Cerebellar nuclear complex (tissue), 1 donor: ENCODE measurements at places on chromosomes 5 and 9.

- DNase-seq = no peak
Measured at GRCh38 chr5:9058161-9058560, 487.7 kb downstream of the SEMA5A start.

GRCh38 chr5:173301695-173302545, 26.3 kb downstream of the STC2 start:
- DNase-seq = no peak

DNA sequence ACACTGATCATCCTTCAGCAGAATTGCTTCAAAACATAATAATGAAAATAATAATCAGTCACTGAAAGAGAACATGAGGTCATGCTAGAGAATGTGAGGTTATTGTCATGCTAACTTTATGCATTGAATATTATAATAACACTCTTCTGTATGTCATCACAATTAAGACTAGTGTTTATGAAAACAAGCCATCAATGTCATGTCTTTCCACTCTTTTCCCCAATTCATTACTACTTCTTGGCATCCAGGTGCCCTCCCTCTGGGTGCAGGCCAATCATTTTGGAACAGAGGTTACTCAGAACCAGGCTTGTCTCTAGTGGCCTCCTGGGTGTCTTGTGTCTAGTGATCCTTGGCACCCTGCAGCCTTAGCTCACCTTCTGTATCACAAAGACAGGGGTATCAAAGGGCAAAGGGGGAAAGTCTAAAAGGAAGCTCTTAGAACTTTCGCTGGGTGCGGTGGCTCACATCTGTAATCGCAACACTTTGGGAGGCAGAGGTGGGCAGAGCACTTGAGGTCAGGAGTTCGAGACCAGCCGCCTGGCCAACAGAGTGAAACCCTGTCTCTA, 217.6 kb upstream of the PIK3R1 start:
- DNase-seq = no peak

- DNase-seq = no peak
Measured at GRCh38 chr5:24428345-24428744, 216.4 kb downstream of the CDH10 start.

DNA sequence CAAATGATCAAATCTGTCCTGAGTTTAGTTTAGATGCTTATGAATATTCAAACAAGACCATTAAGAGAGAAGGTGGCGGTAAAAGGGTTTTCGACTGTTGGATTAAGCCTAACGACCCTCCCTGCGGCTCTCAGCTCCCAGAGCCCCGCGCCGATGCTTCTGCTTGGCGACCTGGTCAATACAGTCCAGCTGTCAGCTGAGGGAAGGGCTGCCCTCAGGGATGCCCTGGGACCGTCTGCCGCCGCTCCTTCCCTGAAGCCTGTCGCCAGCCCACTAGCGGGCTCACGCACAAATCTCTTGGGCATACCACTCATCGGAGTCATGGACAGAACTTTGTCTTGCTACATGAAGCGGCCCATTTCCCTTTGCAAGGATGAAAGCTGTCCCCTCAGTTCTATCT, 136.6 kb upstream of the RAPGEF1 start:
- no peak for DNase-seq

DNA sequence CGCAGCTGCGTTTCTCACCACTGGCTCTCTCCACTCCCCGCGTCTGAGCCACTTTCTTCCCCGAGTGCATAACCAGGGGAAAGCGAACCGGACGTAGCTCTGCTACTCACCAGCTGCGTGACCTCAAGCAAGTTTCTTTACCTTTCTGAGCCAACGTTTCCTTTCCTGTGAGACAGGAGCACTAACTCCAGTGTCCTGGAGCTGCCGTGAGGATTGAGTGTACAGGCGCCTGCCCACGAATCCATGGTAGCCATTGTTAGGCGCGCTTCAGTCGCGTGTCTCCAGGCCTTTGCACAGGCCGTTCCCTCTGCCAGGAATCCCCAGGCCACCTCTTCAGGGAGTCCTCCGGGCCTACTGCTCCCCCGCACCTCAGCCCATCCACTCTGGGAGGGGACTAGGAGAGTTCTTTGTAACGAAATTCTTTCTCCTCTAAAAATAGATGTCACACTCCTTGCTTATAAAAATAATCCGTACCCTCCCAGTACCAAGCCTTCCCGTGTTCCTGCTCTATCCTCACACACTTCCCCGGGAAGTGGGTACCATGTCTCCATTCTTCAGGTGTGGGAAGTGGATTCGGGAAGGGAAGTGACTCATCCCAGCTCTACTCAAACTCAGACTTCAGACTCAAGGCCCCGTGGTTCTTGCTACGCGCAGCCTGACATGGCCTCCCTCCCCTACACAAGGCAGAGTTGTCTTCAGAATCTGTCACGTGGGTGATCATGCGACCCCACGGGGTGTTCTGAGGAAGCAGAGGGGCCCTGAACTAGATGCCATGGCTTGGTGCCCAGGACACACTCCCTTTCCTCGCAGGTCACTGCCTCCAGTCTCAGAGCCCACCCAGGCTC, 16.1 kb upstream of the CRB2 start:
- DNase-seq = no peak

DNA sequence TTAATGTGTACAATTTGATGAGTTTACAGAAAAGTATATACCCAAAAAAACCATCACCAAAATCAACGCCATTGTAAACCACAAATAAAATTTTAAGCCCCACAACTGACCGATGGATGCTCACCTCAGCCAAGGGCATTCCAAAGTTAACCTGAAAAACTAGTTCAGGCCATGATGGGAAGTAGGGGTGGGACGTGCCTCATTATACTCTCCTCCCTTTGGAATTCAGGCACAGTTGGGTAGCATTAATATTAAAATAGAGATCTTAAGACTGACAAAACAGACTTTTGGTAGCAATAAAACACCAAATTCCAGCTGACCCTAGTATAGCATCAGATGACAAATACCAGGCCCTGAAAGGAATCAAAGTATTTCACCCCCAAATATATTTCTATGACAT, 129.0 kb downstream of the CDH18 start:
- no peak for DNase-seq

- no peak for DNase-seq
Measured at GRCh38 chr9:106859957-106860720, 2.8 kb upstream of the ZNF462 start.

DNA sequence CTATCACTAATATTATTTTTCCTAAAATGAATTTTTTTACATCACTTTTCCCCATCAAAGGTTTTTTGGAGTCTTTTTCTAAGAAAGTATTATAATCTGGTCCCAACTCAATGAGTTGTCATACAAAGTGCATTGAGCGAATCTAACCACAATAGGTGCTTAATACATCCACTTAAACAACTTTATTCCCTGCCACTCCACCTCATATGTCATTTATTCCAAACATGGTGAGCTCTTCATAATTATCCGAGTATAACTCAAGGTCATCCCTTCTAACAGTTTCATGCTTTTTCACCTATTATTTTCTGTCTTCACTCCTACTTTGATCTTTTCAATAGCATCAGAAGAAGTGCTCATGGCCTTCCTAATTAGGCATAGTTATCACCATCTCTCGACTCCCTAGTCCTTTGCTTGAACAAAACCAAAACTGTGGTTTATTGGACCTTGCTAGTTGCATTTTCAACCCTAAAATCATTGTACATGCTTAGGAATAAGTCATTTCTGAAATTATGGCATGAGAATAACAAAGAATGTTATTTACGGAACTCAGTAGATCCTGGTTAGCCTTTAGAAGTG, 754.7 kb upstream of the CTNND2 start:
- no peak for DNase-seq

DNA sequence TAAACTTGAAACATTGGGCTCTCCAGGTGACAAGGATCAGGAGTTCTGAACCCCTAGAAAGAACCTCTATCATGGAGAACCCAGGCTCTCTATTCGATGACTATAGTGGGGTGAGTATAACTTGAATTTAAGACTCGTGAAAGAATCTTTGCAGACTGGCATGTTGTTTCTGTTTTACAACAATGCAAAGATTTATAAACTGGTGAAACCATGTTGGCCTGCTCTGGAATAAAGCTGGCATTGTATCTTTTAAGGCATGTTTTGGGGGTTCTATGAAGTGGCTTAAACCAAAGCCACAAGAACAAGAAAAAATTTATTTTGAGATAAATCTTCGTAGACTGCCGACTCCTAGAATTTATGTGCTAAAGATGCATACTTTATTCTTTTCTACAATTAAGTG, 9.8 kb upstream of the GDNF start:
- DNase-seq = no peak

DNA sequence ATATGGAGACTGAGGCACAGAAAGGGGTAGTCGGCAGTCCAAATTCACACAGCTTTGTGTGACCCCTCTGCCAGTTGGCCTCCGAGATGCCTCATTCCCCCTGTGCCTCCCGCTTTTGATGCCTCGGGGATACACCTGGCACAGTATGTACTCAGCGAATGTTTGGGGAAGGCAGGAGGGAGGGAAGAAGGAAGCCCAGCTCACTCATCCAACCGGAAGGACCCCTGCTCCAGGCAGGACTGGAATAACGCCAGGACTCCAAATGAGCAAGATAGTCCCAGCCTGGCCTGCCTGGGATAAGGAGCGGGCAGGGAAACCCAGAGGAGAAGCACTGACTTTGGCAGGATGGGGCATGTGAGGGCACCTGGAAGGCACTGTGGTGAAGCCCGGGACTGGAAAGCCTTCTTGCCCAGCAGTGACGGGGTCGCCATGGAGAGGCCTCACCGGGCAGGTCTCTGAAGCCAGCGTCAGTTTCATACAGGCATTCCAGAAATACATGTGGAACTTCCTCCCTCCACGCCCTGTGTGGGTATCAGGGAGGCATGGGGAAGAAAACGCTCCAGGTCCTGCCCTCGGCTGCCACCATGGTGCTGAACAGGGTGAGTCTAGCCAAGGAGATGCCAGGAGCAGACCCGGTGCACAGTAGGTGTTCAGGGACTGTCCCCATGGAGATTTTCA, 20.3 kb downstream of the LMX1B start:
- DNase-seq = no peak

DNA sequence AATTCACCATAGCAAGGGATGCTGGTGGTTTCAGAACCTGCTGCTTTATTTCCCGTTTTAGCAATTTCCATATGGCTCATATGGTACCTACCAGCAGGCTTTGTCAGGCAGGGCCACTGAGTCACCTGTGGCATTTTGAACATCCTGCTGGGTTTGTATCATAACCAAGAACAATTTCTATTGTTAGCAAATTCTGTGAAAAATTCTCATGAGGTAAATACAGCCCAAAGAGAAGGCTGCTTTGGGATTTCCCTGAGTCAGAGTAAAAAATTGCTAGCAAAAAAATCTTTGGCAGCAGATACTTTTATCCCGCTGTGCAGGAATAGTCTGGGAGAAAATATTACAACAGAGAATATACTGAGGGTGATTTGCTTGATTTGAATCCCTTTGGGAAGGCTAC, 52.7 kb downstream of the PRR16 start:
- peak; percentile 85 for DNase-seq

GRCh38 chr9:132002643-132003318, 76.9 kb downstream of the MED27 start:
- no peak for DNase-seq

- peak; percentile 51 for DNase-seq
Measured at GRCh38 chr5:95285409-95285755, 488 bp upstream of the MCTP1 start.

GRCh38 chr9:121748727-121749423, 97.4 kb downstream of the DAB2IP start:
- no peak for DNase-seq

GRCh38 chr9:91530829-91531228, 107.2 kb upstream of the NFIL3 start:
- DNase-seq = no peak

- DNase-seq = no peak
Measured at GRCh38 chr9:75132244-75132643, 43.9 kb downstream of the OSTF1 start.

DNA sequence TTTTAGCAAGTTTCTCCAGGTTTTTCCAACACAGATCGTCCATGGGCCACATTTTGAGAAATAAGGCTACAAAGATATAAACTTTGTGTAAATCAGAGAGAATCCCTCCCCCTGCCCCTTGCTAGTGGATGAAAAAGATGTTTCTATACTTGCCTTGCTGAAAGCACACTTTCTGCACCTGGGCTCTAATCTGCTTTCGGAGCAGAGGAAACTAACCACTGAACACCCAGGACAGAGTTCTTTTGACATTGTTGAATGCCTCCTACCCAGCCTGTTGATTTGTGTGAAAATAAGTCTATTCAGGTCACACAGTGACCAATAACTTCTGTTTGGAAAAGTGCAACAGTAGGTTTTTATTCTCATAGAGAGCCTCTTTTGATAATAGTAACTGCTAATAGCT, 7.5 kb downstream of the ADRB2 start:
- no peak for DNase-seq

- no peak for DNase-seq
Measured at GRCh38 chr9:97820373-97820772, 32.7 kb upstream of the FOXE1 start.

GRCh38 chr5:61965490-61965889, 340.5 kb upstream of the KIF2A start:
- no peak for DNase-seq

DNA sequence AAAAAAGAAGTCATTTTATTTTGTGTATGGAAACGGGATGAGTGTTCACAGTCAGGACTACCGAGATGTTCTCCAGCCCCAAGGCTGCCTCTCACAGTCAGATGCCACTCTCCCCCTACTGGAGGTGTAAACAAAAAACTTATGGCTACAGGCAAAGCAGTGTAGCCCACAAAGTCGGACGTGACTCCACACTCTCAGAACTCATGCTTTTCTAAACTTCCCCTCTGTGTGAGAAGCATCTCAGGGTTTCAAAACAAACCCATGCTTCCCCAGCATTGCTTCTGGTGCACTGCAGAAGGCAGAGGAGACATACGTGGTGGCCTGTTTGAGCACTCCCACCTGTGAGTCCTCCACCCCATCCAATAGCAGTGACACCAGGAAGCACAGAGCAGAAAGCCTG, 580.3 kb downstream of the BNC2 start:
- DNase-seq = no peak

GRCh38 chr5:181173420-181174342, 26.3 kb downstream of the OR2V2 start:
- no peak for DNase-seq

DNA sequence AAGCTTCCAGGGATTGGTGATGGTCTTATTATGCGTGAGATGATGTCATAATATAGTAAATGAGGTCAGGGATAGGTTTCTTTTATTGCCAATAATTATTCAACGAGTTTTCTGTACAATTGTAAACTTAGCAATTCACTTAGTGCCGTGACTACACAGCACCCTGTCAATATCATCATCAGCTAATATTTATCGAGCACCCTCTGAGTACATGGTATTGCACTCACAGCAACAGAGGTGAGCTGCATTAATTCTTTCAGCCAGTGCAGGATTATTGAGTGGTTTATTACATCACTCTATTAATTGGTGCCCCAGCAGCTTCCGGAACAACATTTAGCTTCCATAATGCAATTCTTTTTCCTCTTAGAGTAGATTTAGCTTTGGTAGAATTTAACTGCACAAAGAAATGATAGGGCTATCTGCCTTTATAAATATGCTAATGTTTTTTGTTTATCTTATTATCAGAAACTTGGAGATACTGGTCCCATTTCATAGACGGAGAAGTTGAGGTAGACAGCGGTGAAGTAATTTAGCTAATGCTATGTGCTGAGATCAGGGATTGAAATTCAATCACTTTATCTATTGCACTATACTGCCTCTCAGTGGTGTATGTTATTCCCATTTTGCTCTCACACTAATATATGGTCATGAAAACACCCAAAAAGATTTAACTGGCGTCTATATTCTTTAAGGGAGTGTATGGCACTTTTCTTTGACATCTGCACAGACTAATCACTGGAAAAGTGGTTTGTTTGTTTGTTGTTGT, 726.1 kb upstream of the WWC1 start:
- DNase-seq = no peak
